NCI-H774 (cell line): ENCODE measurements at places on chromosomes 12 and 14.

- DNase-seq: no peak
Observed at GRCh38 chr12:64944966-64945365, 120.5 kb downstream of the TBC1D30 start.

DNA sequence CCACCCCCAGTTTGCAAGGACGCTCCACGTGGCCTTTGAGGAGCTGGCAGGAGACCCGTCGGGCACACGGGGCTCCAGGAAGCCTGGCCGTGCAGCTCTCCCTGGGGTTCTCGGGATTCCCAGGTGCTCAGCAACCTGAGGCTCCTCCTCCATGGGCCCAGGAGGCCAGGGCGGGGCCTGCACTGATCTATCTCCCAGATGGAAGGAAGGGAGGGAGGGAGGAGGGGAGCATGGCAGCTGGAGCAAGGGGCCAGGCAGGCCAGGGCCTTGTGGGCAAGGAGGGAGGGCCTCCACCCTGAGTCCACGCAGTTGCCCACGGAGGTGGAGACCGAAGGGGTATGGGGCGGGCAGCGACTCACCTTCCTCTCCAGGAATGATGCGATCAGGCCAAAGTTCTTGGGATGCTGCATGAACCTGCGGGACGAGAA, 127.3 kb downstream of the RFLNA start:
- no peak for DNase-seq

GRCh38 chr12:9751204-9752144, 9.2 kb downstream of the CD69 start:
- peak; percentile 10 for DNase-seq

DNA sequence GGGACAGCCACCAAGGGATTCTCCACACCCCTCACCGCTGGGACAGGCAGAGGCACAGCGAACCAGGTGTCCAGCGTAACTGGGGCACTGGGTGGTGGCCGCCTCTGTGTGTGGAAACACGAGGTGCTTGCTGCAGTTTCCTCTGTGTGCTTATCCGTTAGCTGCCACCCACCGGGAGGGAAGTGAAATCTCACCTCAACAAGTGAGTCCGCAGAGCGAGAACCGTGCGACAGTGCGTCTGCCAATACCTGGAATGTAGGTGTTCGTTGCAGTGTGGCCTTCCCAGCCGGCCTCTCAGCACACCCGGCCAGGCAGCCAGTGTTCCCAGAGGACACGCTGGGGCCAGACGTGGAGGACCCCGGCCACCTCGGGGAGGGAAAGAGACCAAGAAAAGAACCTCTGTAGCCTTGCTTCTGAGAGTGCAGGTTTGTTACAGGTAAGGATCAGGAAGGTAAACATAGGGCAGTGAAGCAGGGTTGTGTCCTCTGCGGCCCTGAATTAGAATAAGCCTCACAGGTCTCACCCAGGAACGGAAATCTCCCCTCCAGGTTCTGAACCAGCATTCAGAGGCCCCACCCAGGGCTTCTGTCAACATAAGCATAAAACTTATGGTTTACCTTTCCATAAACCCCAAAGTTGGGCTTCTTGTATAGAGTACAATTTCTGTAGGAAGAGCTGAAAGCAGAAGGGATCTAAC, 1.5 kb downstream of the BCL2L14 start:
- no peak for DNase-seq

- DNase-seq: peak; percentile 77
Observed at GRCh38 chr12:25958428-25959070, at the start of gene RASSF8. Gene RASSF8 (plus strand): TSS chr12:25958682. CDS start chr12:26055344, 96,662 bp downstream.

DNA sequence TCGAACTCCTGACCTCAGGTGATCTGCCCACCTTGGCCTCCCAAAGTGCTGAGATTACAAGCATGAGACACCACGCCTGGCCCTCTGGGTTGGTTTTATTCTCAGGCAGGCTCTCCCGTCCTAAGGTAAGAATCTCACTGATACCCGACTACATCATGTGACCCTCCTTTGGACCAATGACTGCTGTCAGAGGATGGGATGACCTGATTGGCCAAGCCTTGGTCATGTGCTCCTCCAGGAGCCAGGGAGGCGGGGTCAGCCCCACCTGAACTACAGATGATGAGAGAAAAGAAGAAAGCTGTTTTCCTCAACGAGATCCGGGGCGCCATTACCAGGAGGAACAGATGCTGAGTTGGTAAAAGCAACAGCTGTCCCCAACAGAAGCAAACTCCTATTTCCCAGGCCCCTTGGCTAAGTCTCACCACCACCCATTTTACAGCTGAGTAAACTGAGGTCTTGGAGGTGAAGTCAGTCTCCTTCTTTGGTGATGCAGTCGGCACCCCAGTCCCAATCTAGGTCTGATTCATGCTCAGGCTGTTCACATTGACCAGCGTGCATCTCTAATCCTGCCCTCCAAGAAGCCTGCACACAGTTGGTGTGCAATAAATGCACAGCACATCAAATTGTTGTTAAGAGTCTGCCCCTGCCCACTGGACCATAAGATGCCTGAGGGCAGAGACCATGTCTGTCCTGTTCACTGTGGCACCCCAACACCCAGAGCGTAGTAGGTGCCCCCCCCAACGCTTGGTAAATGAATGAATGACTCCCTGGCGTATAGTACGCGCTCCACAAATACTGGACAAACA, 118.8 kb downstream of the SCARB1 start:
- DNase-seq: no peak

- DNase-seq: no peak
Observed at GRCh38 chr12:114400361-114400811, 5.6 kb downstream of the TBX5 start.

GRCh38 chr12:116142936-116143898, 134.3 kb downstream of the MED13L start:
- DNase-seq: no peak

GRCh38 chr12:93000026-93000425, 70.9 kb upstream of the EEA1 start:
- DNase-seq: no peak

DNA sequence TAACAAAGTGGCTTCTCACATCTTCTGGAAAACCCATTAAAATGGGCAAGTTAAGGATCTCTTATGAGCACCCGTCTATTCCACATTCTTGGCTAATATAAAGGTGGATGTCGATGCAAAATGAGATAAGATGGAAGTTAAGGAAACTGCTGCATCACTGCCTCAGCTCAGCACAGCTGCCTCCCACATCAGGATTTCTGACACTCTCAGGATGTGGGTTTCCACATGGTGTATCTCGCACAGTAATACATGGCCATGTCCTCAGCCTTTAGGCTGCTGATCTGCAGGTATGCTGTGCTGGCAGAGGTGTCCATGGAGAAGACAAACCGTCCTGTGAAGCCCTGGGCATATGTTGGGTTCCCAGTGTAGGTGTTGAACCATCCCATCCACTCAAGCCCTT, 1348.0 kb downstream of the TMEM121 start:
- no peak for DNase-seq

DNA sequence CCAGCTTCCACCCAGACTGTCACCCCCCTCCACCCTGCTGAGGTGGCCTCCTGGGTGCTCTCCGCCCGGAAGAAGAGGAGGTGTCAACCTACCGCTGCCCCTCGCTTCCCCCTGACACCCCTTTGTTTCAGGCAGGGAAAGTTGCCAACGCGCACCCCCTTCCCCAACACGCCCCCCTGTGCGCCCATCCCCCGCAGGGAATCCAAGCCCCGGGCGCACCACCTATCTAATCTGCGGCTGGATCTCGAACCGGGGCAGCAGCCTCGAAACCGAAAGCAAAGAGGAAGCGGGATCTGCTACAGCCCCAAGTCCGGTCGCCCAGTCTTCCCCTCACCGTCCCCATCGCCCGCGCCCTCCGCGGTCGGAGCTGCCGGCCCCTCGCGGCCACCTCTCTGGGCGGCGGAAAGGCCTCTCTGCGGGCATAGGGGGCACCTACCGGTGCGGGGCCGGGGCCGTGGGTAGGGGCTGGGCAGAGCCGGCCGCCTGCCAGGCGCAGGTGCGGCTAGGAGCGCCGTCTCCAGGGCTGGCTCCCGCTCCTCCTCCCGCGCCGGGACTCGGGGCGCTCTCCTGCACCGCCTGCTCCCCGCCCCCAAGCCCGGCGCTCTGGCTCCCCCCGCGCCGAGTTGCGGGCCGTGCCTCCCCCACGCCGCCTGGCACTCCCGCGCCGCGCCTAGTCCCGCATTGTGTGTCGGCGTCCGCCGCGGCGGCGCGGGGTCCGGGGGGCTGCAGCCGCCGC, 18.3 kb upstream of the PLEKHH1 start:
- DNase-seq: peak; percentile 7

DNA sequence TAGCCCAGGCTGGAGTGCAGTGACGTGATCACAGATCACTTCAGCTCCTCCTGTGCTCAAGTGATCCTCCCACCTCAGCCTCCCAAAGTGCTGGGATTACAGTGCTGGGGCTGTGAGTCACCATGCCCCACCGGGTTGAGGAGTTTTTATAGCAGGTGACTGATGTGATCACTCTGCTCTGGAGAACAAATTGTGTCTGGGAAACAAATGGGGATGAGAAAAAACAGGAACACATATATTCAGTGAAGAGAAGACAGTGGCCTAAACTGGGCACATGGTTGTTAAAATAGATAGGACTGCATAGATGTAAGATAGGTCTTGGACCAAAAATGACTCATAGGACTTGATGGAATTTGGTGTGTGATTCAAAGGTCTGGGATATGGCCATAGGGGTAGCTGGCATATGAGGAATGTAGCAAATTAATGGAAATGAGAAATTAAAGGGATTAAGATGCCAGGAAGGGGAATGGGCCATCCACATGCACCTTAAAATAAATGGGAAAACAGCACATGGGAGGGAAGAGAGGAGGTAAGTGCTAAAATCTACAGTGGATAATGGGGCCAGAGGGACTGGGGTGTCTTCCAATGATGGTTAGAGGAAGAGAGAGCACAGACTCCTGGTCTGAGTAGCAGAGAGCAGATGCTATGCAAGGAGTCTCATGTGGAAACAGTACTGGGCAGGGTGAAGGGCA, 11.2 kb downstream of the BCAT1 start:
- DNase-seq: no peak

DNA sequence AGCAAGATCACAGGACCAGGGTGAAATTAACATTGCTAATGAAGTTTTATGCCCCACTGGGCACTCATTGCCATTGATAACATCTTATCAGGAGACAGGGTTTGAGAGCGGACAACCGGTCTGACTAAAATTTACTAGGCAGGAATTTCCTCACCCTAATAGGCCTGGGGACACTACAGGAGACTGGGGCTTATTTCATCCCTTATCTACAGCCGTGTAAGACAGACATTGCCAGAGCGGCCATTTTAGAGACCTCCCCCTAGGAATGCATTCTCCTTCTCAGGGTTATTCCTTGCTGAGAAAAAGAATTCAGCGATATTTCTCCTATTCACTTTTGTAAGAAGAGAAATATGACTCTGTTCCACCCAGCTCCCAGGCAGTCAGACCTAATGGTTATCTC, 8.3 kb downstream of the OR4K17 start:
- no peak for DNase-seq

- DNase-seq: no peak
Observed at GRCh38 chr12:1436015-1436414, 158.4 kb downstream of the FBXL14 start.

DNA sequence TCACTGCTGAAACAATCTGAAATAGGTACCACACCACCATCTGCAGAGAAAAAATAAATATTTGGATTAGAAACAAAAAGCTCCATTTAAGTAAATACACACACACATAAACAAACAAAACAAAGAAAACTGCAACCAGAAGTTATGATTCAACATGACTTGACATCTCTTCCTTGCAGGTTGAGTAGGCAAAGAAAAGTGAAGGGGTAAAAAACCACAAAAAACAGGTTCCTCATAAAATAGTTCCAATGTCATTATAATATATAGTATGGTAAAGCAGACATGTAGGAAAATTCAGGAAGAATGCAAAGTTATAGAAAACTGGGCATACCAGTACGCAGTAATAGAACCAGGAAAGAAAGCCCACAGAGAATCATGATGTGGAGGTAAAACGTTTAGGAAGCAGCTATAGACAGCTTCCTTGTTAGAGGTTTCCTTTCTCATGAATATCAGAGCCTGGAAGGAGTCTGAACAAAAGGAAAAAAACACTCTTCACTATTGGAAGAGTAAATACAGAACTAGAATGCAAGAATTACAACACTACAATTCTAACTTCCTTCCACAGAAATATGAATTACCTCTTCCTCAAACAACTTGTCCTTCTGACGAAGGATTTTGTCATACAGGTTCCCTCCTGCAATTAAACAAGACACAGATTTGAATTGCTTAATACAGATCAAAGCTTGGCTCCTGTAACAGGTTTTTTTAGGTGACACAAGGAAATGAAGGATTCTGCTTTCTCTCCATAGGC, 6.1 kb downstream of the NEK9 start:
- DNase-seq: no peak

DNA sequence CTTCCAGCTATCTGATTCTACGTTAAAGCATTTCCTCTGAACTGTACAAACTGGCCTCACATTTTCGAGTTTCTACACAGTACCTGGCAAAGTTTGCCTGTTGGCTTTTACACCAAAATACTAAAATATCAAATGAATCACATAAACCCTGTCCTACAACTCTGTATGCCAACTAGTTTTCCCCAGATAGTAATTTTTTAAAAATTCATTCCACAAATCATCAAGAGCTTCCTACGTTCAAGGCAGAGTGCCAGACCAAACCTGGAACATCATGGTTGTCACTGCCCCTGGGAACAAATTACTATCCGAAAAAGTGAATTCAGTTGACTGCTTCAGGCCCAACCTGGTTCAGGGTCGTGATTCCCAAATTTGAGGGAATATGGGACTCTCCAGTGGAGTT, 2.1 kb downstream of the TMEM30B start:
- DNase-seq: no peak
